ENCODE measurements at places on chromosomes 7 and 10.

DNA sequence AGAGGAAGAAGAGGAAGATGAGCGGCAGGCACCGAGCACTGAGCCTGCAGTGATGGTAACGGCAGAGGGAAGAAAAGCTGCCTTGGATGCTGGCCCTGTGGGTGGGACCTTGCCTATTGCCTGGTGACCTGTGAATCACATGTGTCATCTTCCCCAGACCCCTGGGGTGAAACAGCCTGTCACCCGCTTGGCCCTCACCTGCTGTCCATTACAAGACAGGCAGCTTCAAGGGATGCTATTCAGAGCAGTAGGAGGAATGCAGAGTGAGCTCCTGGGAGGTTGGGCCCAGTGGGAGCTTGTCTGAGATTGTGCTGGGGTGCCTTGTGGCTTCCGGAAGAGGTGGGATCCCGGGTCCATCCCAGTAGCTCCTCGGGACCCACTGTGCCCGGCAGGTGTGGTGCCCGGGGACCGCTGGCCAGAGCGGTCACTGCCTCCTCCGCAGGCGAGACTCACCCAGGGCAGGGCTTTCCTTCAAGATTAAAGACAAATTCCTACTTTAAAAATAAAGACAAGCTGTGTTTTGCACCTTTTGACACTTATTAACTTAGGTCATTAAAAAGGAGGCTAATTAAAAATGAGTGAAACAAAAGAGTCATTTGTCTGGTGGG lies 440.2 kb upstream of the MKI67 start:
- no peak for DNase-seq

DNA sequence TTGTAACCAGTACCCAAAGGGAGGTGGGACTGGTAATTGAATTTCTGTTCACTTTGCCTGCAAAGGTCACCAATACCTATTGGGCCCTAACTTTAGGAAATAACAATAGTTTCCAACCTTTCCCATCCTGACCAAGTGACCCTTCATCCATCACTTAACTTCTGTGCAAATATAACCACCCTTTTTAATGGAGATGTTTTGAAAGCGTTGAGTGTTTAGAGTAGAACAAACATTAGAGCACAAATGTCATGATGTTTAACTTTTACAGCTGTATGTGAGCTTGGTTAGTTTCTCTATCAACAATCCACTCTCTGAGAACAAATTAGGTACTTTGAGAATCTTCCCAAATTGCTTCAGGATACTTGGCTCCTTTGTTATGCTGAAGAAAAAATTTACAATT lies 66.4 kb downstream of the MET start:
- DNase-seq, result no peak

DNA sequence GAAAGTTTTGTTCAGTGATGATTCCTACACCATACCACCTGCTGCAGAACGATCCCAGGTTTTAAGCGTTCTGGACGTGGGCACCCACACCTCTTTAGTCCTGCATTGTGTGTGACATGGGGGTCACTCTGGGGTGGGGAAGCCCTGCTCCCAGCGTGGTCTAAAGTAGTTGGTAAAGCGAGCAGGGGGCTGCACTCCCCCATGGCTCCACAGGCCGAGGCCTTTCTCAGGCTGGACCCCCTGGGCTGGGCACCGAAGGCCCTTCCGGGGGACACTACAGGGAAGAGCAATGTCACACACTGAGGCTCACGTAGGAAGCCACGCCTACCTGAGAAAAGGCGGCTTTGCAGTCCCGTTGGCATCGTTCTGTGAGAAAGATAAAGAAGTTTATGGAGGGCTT lies 12.3 kb downstream of the BRI3 start:
- no peak for DNase-seq

- no peak for DNase-seq
Observed at GRCh38 chr10:74164716-74165529, 13.9 kb downstream of the ADK start.

GRCh38 chr10:80580638-80581468 lies 43.2 kb downstream of the SH2D4B start:
- no peak for DNase-seq

GRCh38 chr10:67100951-67101350 lies 175.1 kb downstream of the LRRTM3 start:
- no peak for DNase-seq

GRCh38 chr10:108336836-108337235 lies 1172.3 kb upstream of the SORCS1 start:
- DNase-seq, result no peak

DNA sequence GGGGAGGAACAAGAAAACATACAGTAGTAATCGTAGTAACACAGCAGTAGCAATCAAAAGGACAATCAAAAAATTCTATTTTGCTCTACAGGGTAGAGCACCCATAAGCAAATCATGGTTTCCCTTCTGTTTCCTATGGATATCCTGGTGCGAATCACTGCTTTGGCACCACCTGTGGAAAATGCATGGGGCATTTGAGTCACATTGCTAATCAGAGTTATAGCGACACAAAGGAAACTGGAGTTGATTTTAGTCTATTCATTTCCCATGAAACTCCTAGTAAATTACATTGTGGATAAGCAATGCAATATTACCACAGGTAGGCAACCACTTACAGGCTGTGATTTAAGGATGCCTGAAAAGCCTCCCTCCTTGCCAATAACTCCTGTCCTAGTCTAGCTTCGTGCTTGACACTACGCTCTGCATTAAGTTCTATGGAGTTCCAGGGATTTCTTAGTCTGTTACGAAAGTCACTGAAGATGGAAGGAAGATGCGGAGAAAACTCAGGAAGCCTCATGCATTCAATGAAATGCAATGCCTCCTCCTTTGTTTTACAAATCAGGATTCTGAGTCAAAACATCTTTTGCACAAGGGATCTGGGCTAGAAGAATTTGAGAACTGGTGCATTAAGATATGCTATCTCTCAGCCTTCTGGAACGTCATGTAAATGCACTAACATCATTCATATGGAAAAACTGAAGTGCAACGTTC lies 188.4 kb downstream of the DGKI start:
- DNase-seq, result no peak

GRCh38 chr10:71220689-71221540 lies 8.5 kb downstream of the UNC5B start:
- no peak for DNase-seq

- no peak for DNase-seq
Observed at GRCh38 chr10:47252093-47252780, 47.8 kb upstream of the GDF10 start.

GRCh38 chr7:134058980-134059379 lies 68.2 kb upstream of the LRGUK start:
- no peak for DNase-seq

DNA sequence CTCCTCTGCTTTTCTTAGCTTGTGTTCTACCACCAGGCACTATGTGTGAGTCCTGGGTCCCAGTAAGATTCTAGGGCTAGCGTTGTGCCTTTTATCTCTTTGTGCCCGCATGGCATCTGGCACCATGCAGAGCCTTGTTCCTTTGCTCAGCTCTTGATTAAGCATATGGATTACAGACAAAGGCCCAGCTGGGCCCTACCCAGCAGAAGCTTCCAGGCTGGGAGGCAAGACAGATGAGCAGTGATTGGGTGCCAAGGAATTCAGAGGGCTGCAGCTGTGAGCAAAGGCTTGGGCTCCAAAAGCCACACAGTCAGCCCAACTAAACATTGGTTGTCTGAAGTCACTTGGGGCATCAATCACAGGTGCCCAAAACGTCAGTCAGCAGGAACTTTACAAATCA lies 2.0 kb downstream of the ACSM6 start:
- no peak for DNase-seq

DNA sequence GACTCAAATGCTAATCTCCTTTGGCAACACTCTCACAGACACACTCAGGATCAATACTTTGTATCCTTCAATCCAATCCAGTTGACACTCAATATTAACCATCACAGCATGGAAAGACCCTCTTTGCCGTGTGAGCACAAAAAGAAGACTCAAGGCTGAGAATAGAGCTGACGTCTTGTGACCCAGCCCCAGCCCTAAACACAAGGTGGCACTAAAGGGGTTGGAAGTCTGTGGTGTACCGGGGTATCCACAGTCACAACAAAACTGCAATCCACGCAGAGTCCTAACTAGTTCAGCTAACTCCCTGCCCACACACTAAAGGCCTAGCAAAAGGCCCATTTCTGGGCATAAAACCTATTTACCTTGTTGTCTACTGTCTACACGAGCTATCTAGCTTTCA lies 200.1 kb downstream of the ACTR3B start:
- no peak for DNase-seq

DNA sequence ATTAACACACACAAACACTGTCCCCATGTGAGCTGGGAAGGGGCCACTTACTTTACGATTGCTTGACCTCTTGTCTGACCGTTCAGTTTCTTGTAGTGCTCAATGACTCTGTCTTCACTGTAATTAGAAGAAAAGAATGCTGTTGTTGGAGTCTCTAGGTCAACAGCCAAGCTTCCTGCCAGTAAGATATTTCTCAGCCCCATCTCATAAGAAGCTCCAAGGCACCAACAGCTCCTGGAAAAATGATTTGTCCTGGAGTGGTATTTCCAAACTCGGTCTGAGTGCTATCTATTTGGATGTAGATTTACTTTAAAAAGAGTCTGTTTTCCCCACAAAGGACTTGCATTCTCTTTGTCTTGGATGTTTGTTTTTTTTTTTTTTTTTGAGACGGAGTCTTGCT lies 153.7 kb downstream of the PRPF18 start:
- DNase-seq, result no peak

DNA sequence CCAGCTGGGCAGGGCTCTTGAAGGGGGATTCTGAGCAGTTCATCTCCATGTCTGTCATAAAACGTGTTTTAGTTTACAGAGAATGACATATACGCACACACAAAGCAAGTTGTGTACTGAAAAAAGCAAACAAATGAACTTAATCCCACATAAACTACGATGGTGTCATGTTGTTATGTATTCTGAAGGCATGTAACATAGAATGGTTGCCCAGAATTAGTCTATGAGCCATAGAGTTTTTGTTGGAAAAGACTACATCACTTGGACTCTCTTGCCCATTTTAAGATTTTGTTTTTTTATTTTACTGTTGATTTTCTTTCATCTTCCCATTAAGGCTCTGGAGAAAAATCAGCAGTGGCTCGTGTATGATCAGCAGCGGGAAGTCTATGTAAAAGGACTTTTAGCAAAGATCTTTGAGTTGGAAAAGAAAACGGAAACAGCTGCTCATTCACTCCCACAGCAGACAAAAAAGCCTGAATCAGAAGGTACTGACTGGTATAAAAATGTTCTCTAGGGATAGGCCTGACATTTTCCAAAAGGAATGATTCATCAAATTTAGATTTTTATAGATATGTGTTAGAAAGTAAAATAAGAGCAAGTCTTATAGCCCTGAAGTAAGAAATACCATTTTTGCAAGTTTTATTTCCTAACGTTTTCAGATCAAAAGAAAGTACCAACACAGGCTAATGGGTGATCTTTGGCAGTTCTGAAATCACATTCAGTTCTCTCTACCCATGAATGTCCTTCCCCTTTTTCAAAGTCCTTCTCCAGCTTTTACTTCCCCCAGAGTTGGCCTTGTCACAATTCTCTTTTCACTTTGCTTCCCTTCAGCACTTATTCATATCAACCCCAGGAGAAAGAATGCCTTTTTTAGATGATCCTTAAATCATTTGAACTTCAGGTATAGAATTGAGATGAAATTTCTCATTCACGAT lies 18.9 kb downstream of the CEP55 start:
- DNase-seq, result no peak

DNA sequence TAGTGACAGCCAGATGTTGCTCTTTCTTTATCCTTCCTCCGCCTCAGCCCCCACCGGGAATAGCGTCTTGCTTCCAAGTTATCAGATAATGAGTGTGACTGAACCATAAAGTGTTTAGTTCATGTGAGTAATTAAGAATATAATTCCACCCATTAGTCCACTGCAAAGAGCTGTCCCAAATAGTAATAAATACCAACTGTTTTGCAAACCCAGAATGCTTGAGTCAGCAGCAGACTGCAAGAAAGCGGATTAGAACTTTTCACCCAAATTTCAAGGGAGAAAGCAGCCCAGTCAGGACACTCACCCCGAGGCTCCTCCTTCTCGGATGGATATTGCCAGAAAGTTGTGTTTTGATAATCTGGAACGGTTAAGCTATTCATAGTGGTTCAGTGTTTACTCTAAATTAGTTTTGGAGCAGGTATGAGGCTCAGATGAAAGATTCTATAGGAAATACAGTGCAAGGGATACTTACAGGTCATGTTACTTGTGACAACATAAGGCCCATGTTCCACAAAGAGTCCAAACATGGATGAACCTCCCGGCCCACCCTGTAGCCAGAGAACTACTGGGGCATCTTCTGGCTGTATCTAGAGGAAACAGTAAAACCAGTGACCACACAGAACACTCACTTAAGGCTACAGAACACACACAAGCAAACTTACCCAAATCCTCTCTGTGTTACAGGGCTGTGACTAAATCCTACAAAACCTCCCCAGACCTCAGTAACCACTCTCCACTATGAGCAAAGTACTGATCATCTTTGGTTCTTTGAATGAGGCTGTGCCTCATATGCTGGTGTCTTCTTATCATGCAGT lies 50.5 kb downstream of the CPVL start:
- DNase-seq, result no peak

DNA sequence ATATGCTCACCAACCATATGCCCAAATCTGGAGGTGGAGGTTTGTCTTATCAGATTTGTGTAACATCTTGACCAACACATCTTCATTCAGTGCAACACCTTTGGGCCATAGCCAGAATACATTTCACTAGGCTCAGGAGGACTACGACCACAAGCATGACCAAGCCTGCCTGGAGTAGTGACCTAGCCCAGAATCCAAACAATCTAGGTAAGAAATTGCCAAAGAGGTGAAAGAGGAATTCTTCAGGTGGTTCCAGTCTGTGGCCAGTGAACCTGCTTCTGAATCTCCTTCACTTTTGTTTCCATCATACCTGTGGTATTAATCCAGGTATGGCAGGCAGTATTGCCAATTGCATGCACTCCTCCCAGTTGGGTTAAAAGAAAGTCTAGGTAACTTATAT lies 112.8 kb upstream of the RAB18 start:
- DNase-seq, result no peak

GRCh38 chr10:14652067-14652466 lies 122.6 kb downstream of the FAM107B start:
- no peak for DNase-seq

- DNase-seq, result no peak
Observed at GRCh38 chr7:124618871-124619270, 146.7 kb downstream of the GPR37 start.

DNA sequence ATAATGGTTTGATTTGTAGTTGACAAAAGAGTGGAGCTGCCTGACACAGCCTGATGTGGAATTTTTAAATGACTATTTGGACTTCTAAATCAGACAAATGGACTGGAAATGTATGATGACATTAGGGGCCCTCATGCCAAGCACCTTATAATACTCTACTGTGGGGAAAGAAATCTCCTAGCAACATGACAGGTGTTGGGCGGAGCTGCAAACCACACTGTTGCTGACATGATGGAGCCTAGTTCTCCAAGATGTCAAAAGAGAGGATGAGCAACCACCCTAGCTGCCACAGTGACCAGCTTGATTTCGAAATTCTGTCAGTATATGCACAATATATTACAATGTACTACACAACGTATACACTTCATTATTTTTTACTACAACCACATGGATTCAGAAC lies 65.8 kb downstream of the RHOBTB1 start:
- DNase-seq, result no peak

- no peak for DNase-seq
Observed at GRCh38 chr7:19404912-19405329, 259.7 kb upstream of the FERD3L start.

- peak; percentile 49 for DNase-seq
Observed at GRCh38 chr10:69087590-69088470, at the start of gene SRGN. TSS of gene SRGN (plus strand) at chr10:69088103. CDS start at chr10:69088158, 55 bp downstream.

All from activated T-helper 1 cell treated with Interleukin-2 at 50 U/mL for 16 hours (primary cell).